ENCODE measurements at places on chromosomes 7 and 10.

DNA sequence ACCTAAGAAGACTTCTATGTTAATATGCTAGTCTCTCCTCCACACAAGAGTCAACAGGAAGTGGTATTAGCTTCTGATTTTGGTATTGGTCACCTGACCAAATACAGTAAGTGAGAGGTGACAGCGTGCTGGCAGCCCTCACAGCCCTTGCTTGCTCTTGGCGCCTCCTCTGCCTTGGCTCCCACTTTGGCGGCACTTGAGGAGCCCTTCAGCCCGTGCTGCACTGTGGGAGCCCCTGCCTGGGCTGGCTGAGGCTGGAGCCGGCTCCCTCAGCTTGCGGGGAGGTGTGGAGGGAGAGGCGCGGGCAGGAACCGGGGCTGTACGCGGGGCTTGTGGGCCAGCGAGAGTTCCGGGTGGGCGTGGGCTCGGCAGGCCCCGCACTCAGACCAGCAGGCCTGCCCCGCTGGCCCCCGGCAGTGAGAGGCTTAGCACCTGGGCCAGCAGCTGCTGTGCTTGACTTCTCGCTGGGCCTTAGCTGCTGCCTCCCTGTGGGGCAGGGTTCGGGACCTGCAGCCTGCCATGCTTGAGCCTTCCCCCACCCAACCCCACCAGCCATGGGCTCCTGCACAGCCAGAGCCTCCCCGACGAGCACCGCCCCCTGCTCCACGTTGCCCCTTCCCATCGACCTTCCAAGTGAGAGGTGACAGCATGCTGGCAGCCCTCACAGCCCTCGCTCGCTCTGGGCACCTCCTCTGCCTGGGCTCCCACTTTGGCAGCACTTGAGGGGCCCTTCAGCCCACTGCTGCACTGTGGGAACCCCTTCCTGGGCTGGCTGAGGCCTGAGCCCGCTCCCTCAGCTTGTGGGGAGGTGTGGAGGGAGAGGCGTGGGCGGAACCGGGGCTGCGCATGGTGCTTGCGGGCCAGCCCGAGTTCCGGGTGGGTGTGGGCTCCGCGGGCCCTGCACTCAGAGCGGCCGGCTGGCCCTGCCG is 4.2 kb upstream of the ACSL5 start:
- no peak for DNase-seq

DNA sequence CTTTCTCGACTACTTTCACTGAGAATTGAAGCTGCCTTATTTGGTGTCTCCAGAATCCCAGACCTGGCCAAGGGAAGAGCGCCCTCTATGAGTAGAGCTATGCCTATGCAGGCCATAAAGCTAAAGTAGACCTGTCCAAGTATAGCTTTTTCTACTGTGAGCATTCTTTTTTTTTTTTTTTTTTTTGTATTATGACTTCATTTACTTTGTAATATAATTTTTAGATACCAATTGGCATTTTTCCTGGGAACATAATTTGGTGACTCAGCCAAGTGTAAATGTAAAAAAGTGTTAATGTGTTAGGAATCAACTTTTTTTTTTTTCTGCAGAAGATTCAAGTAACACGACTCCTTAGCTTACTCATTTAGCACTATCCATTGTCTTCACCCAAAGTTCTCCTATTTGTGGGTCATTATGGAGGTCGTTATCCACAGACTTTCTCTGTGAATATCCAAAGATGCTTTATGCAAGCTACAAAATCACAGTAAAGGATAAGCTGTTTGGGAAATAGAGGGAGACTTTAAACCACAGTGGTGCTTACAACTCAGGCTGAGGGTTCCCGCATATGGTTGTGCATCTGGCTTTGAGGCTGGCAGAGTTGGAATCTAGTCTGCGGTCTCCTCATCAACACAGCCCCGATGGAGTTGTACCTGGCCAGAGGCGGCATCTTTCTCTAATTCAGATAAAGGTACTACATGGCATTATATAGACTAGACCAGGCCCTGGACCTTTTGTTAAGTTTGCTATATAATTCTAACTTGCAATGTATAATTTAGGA is 1040.2 kb upstream of the SORCS1 start:
- DNase-seq = peak; percentile 54

DNA sequence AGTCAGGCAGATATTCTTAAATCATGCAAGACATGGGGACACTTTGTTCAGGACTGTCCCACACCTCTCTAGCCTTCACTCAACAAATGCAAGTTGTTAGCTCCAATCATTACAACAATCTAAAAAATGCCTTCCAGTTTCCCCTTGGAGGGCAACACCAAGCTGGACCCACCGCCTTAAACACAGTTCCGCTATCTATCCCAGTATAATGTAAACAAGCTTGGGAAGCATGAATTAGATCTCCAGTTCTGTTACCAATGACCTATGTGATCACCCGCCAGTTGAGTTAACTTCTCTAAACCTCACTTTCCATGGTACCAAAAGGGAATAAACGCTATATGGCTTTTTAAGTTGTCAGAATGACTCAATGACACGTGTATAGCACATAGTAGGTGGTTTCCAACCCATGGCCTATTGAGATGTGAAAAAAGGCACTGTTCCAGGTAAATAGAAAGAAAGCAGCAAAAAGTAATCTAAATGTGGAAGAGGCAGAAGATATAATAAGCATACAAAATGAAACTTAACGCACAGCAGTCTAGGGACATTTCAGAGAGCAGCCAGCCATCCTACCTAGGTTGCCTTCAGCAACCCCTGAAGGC is 2.4 kb upstream of the REEP3 start:
- DNase-seq = no peak

DNA sequence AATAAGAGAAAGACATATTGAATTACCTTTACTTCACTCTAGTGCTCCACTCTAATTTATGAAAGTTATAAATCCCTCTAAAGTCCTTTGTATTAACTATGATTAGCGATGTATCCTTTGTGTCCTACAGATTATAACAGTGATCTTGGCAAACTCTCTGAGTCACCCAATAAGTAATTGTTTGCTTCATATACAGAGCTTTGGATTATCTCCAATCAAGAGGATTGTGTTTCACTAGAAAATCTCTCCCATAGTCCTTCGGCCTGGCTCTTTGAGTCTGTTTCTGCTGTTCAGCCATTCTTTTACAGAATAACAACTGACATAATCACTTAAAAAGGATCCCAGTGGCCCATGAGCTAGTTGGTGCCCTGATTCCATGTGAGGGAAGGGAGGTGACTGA is 9.5 kb downstream of the LMOD2 start:
- DNase-seq = no peak

DNA sequence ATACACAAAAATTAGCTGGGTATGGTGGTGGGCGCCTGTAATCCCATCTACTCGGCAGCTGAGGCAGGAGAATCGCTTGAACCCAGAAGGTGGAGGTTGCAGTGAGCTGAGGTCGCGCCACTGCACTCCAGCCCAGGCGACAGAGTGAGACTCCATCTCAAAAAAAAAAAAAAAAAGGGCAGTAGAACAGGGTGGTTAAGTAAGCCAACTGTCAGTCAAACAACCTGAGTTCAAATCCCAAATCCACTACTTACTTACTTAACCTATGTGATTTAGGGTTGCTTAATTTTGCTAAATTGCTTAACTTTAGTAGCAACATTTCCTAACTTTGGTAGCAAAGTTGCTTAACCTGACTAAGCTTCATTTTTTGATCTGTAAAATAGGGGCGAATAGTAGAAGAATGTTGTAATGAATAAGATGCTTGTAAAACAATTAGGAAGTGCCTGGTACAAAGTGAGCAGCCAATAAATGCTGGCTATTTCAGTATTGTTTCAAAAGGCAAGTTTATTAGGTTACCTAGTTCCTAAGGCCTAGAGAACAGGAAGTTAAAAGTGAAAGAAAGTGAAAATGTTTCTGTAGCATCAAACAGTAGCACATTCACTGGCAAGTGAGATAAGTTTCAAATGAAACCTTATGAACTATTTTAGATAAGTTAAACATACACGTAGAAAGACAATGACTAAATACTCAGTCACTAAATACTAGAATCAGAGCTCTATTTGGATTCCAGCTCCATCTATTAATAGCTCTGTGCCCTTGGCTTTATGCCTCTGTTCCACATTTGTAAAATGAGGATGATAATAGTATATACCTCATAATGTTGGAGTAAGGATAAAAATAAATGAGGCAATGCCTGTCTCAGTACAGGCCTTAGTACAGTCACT is 64.3 kb downstream of the HOXA1 start:
- DNase-seq = no peak

- no peak for DNase-seq
These were observed 208.4 kb upstream of the KCND2 start for GRCh38 chr7:120064565-120064964.

DNA sequence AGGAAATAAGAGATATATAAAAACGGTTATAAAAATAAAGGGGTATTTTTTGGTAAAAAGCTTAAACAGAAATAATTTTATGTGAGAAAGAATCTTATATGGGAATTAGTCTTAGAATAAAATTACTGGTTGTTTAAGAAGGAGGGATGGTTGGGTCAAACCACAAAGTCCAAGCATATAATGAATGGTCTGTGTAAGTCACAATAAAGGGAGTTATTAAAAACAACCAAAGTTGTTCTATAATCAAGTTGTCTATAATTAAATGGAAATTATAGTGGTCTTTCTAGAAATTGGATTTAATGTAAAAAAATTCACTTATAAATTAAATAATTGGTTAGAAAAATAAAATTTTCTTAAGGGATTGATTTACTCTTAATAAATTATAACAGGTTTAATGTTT is 304.8 kb downstream of the POM121L12 start:
- no peak for DNase-seq

DNA sequence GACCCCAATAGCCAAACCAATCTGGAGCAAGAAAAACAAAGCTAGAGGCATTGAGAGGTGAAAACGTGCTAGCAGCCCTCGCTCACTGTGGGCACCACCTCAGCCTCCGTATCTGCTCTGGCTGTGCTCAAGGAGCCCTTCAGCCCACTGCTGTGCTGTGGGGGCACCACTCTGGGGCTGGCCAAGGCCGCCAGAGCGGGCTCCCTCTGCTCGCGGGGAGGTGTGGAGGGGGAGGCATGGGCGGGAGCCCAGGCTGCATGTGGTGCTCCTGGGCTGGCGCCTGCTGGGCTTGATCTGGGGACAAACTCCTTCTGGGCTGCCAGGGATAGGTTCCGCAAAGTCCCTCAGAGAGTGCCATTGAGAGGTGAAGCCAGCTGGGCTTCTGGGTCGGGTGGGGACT is 1002.0 kb downstream of the GATA3 start:
- no peak for DNase-seq

DNA sequence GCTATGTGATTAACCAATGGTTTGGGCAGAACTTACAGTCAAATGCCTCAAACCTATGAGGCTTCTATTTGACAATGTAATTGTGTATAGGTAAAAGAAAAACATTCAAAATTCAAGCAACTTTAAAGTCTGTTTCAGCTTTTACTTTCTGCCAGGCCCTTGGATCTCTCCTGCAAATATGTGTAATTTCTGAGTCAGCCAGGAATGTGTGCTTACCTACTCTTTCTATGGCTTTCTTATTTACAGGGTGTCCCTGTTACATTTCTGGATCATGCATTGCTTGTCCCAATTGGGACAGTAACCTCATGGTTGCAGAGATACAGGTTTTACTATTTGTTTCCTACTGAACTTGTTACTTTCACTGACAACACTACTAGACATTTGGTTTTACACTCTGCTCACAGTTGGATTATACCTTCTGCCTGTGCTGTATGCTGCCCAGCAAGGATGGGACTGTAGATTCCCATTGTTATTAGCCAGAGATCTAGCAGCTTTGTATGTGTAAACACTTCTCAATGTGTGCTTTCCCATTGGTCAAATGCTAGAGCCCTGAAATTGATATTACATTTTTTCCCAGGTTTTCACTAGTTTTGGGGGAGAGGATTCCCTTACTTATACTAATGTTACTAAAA is 355.3 kb downstream of the ARL4A start:
- DNase-seq = no peak

DNA sequence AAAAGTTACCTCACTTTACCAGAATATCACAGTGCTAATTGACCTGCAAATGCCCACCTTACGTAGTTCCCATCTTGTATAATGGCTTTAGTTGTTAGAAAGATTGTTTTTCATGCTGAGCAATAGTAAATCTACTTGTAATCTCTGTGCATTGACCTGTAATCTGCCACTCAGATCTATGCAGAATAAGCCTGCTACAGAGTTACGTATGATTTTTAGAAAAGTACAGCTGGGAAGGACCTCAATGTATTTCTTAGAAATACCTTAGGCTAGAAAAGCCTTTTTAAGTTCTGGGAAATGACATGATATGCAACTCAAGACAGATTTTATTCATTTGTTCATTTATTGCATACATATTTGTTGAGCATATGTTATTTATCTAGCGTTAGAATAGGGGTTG is 530.9 kb downstream of the SORCS3 start:
- no peak for DNase-seq

- DNase-seq = no peak
These were observed 174.8 kb upstream of the ANK3 start for GRCh38 chr10:60564475-60564874.

GRCh38 chr10:124271676-124272075 is 147.0 kb downstream of the OAT start:
- DNase-seq = no peak

- DNase-seq = no peak
These were observed 99.8 kb downstream of the HBP1 start for GRCh38 chr7:107268594-107268993.

DNA sequence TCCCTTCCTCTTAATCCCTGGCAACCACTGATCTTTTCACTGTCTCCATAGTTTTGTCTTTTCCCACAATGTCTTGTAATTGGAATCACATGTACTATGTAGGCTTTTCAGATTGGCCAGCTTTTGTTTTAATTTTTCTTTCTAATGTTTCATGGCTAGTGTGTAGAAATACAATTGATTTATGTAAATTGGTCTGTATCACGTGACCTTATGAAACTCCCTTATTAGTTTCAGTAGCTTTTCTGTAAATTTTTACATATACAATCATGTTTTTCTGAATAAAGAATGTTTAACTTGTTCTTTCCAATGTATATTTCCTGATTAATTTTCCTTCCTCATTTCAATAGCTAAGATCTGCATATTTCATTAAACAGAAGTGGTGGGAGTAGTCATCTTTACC is 319.3 kb downstream of the MDFIC start:
- no peak for DNase-seq

DNA sequence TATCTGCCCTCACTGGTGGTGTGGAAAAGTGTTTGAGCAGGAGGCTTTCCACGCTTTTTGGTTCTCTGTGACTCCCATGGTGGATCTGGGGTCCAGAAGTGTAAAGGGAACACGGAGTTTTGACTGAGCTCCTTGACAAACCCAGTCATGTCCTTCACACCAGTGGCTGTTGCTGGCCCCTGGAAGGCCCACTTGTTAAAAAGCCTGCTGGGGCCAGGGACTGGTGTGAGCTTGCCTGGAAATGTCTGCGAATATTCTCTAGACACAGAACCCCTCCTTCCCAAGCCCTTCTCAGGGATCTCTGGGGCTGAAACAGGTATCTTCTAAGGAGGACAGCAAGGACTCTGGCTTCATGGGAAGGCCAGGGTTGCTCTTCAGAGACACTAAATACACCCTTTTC is 343.0 kb downstream of the TCERG1L start:
- no peak for DNase-seq

DNA sequence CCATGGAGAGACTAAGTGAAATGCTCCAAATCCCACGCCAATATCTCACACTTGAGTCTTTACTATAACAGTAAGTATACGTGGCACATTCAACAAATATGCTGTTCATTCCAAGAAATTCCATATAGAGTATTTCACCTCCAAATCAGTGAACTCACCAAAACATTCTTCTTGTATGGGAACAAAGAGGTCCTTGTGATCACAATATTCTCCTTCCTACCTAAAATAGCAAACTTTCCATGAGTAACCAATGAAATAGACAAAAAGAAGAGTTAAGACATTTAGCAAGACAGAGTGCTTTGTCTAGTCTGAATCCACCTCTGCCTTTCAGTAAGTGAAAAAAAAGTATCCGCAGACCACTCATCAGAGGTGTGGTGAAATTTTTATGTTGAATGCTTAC is 77.3 kb upstream of the NXPH1 start:
- no peak for DNase-seq
